ENCODE measurements at places on chromosomes 5 and 9.
A peak's percentile ranks its signal among the peaks of the same experiment; 100 is the strongest.

DNA sequence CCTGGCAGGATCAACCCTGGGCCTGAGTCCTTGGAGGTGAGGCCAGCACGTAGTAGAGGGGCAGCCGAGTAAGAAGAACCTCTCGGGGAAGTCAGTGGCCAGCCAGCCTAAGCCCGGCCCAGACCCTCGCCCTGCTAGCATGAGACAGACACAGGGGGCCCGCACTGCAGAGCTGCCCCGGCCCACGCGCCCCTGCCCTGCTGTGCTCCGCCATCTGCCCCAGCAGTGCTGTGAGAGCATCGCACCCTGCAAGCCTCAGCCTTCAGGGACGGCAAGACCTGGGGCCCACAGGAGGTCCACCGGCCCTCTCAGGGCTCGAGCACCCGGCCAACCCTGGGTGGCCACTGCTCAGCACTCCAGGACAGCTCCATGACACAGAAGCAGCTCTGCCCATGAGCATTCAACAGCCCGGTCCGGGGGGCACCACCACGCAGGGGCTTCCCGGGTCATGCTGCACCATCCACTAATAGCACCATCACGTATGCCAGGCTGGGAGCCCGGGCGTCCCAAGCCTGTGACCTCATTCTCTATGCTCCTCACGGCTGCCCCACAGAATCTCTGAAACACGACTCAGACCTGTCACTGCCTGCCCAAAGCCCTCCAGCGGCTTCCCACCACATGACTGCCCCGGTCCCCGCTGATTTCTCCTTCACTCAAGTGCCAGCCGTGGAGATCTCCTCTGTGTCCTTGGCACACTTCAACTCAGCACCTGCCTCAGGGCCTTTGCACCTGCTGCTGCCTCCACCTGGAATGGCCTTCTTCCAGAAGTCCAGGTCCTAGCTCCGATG is 38.1 kb downstream of the ADAMTS2 start:
- peak; percentile 70 for DNase-seq

- DNase-seq, result no peak
Measured at GRCh38 chr9:82890865-82891264, 172.1 kb downstream of the RASEF start.

DNA sequence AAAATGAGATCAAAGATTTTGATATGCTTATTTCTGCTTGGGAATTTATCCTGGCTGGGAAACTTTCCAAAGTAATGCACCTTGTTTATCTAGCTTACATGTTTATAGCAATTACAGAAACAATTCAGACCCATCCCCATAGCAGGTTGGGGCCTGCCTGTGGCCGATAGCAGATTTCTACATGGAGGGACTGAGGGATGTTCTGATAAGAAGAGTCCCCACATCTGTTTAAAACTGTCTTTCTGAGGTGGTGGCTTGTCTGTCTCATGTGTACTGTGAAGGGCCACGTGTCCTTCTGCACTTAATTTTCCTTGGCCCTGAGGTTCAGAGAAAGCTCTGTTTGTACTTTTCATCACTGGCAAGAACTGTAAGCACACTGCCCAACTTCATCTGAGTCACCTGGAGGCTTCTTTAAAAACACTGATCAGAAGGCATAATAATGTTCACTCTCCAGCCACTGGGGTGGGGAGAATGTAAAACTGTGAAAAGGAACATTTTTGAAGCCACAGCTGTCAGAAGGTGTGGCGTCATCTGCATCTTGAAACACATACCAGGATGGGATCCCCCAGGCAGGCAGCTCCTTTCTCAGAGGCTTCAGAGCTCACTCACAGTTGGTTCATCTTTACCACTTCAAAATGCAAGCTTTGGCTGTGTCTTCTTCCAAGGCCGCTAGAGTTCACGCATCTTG is 80.3 kb downstream of the MAP1B start:
- DNase-seq, result peak; percentile 50

DNA sequence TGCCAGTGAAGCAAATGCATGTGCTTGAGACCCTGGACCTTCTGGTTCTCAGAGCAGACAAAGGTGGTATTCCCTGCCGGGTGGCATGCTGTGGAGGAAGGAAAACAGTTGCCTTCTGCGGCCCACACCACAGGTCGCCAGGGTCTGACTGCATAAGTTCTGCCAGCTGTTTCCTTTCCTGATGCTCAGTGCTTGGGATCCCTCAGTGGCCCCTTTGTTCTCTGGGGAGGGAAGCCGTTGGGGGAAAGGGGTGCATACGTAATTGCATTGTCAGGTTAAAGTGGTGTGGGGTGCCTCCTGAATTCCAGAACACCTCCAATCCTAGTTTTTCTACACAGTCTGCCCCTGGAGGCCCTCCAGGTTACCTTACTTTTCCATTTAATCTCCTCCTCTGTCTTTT is 43.1 kb upstream of the SLC2A8 start:
- no peak for DNase-seq

DNA sequence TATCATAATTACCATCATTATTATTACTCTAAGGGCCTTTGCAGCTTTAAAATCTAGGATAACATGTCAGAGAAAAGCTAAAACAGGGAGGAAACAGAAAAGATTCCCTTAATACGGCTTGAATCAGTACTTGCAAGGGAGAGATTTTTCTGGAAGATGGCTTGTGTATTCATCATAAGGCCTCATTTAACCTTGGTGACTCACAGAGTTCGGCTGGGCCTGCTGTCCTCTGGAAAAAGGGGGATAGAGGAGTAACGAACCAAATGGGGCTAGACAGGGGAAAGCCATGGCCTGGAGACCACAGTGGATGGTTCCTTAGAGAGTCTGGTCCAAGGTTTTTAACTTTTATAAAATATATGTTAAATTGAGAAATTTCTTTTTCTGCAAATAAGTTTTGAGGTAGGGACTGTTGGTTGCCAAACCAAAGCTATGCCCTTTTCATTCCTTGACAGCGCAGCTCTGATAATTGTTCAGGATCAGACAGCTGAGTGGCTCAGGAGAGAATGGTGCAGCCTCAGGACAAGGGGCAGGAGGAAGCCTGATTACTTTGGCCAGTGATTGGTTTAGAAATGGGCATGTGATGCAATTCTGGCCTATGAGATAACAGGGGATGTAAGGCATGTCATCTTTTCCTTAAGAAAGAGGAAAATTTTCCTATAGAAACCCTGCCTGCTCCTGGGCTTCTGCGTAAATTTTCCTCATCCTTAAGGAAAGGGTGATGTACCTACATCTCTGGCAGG is 25.6 kb upstream of the GSN start:
- DNase-seq, result peak; percentile 90

DNA sequence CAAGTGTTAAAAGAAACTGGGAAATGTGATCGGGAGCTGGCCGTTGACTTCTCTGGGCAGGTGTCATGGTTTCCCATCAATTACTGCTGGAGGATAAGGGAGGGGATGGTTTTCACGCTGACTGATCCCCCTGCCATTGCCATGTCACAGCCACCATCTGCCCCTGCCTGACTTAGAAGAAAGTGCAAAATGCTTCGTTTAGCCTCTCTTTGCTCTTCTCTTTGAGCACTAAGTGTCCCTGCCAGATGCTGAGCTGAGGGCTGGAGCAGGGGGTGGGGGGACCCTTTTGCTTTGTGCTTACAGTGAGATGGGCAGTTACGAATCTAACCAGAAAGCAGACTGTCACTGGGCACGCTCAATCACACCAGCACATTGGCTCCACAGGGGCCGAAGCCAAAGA is 138.4 kb upstream of the ALDH1B1 start:
- no peak for DNase-seq

GRCh38 chr5:179568721-179569120 is 18.4 kb downstream of the RUFY1 start:
- DNase-seq, result no peak

DNA sequence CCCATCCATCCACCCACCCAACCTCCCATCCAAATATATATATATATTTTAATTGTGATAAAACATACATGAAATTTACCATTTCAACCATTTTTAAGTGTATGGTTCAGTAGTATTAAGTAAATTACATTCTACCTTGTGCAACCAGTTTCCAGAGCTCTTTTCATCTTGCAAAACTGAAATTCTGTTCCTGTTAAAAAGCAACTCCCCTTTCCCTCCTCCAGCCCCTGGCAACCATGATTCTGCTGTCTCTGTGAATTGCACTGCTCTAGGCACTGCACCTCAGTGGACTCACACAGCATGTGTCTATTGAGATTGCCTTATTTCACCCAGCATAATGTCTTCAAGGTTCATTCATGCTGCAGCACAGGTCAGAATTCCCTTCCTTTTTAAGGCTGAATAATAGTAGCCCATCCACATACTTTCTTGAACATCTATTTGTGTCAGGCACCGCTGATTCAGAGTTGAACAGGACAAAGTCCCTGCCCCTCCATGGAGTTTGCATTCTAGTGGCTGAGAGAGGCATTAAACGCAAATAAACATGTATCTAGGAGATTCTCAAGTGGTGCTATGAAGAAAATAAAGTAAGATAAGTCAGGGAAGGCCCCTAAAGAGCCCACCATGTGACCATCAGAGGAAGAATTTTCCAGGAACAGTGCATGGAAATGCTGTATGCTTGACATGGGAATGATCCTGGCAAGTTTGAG is 24.0 kb downstream of the CSF1R start:
- DNase-seq, result no peak

DNA sequence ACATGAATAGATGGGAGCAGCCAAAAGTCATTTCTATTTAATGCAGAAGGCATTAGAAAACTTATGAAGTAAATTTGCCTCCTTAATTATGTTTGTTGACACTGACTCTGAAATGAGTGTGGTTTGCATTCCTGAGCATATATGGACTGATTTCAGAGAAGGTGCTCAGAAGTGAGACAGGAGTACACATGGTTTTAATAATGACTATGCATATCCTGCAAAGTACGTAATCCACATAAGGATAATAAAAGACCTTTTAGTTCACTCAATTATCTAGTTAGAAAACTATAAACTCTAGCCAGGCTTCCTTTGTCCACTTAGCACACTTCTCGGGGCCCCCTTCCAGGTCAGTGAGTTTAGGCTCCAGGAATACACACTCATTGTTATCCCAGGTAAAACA is 75.7 kb upstream of the SNX2 start:
- DNase-seq, result peak; percentile 26

DNA sequence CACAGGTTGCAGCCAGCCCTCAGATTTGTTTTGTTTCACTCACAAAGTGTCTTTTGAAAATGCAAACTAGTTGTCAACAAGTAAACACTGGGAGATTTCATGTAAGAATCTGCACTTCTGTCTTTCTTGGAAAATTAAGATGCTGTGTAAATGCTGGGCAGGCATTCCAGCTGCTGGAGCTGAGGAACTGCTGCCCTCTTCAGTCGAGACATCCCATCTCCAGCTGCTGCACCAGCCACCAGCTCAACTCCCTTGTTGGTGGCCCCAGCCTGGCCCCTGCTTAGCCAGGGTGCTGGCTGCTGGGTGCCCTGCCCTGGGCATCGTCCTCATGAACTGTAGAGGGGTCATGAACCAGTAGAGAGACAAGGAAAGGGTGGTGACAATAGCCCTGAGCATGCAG is 33.1 kb upstream of the AFAP1L1 start:
- no peak for DNase-seq

GRCh38 chr5:9562141-9562540 is 16.3 kb upstream of the SEMA5A start:
- DNase-seq, result peak; percentile 67

GRCh38 chr9:108815156-108815555 is 40.6 kb downstream of the ACTL7B start:
- DNase-seq, result no peak

GRCh38 chr9:120711354-120711753 is 2.9 kb downstream of the MEGF9 start:
- peak; percentile 38 for DNase-seq

DNA sequence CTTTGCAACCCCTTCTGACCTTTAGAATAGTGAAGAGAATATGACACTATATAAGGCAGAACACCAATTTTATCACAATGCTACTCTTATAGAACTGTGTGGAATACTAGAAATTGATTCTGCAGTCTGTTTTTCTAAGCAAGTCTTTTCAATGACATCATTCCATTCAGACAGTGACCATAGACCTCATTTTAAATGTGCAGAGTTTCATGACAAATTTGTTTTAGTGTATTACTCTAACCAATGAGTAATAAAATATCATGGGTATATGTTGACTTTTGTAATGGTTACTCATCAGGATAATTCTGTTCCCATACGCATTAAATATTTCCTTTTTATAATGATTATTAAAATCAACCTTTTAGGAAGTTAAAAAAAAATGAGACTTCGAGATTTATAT is 219.9 kb downstream of the COX7C start:
- DNase-seq, result peak; percentile 3

GRCh38 chr5:155091768-155092717 is 78.5 kb downstream of the KIF4B start:
- peak; percentile 20 for DNase-seq

DNA sequence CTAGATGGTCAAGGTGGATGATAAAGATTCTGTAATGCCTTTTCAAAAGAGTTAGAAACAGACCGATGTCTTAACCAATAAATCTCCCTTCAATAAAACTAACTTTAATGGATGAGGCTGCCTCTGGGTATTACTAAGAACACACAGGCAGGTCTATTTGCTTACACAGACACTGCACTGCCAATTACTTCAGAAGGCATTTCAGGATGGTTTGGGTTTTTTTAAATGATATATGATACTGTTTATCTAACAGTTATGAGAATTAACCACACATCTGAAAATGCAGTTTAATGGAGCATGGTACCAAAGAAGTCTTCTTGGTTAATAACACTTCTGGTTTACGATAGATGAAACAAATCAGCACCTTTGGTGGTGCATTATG is 367.9 kb upstream of the GRAMD2B start:
- no peak for DNase-seq

DNA sequence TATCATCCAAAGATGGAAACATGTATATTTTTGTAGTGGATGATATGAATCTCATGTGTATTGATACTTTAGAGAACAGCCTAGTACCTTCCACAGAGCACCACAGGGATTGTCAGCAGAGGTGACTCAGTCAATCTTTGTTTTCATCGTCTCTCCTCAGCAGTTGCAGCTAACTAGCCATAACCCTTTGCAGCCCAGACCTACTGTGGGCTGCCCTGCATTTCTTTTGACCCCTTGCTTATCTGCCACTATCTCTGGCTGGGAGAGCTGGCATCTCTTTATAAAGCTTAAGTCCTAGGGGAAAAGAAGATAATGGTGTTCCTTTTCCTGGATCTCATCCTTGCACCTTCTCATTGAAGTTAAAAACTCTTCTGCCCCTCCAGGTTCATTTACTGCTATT is 28.7 kb downstream of the HMGCR start:
- no peak for DNase-seq

GRCh38 chr5:2200261-2200950 is 317.7 kb upstream of the IRX4 start:
- DNase-seq, result no peak

DNA sequence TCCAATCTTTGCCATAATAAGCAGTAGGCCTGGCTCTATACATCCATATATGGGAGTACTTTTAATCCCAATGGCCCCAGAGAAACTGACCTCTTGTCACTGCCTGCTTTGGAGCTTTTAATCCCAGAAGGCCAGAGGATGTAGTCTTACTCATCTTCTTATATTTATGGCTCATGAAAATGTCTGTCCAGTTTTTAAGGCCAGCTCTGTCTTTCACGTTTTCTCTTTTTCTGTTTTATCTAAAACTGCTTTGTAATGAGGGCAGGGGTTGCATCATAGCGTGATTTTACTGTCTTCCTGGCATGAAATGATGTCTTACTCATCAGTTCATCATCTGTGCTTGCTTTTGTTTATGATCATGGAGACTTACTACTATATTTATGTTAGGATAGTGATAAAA is 1094.9 kb downstream of the MAT2B start:
- no peak for DNase-seq
